Chondrocyte (in vitro differentiated cells): ENCODE measurements at places on chromosomes 1 and 21. TPM values are rescaled to one million over a fixed set of nuclear protein-coding genes. Genes with fewer than 3 reads are reported as not detected.

Gene LMNA
- 641 to 675 TPM (median 641 TPM) in 3 replicates for total RNA-seq

DNA sequence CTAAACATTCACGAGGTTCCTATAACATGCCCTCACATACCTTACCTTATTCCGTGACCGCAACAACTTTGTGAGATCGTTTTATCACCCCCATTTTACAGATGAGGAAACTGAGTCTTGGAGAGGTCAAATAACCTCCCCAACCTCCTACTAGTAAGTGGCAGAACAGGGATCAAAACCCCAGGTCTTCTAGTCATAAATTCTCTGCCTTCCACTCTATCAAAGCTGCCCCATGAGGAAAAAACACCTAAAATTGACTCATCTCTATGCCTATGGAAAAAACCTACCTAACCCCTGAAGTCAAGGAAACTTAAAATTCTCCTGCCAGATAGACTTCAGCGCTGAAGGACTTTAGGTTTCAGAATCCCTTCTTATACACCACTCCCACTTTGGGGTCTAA is 69.5 kb upstream of the ERRFI1 start:
- no peaks in the 10 kb centered on the region for H3K27me3 ChIP-seq
- H3K4me1 ChIP-seq: peaks cover 74% of the 10 kb centered on the region
- peak overlapping the region; percentile 95 for H3K27ac ChIP-seq
- H3K4me3 ChIP-seq: no peak overlapping the region
- H3K36me3 ChIP-seq: no peaks in the 10 kb centered on the region

- H3K4me3 ChIP-seq: no peak overlapping the region
- H3K27ac ChIP-seq: no peak overlapping the region
- no peaks in the 10 kb centered on the region for H3K4me1 ChIP-seq
Measured at GRCh38 chr1:99185196-99185595, 79.1 kb upstream of the PLPPR4 start.

Gene VSIG8
- total RNA-seq: not detected in 3 replicates

GRCh38 chr21:28410256-28410655 is 582.4 kb downstream of the LTN1 start:
- no peaks in the 10 kb centered on the region for H3K4me1 ChIP-seq
- no peak for DNase-seq
- no peaks in the 10 kb centered on the region for H3K27me3 ChIP-seq
- H3K4me3 ChIP-seq: no peak overlapping the region

DNA sequence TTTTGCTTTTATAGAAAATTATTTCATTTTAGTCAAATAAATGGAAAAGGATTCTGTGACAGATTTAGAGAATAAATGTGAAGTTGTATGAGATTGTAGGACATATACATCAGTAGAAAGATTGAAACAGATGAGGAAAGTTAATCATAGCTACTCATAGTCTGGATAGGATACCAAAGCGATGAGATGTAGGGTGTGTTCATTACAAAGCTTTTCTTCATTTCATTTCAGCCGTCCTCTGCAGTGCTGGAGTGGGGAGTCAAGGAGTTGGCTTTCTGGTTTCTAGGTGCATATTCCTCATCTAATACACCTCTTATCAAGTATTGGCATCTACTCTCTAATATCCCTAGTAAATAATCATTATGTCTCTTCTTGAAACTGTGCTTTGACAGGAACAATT is 149.5 kb upstream of the NEGR1 start:
- H3K4me3 ChIP-seq: no peak overlapping the region
- H3K27me3 ChIP-seq: peaks cover 1% of the 10 kb centered on the region
- no peak overlapping the region for H3K27ac ChIP-seq
- no peaks in the 10 kb centered on the region for H3K4me1 ChIP-seq
